ENCODE measurements at places on chromosomes 7 and 10. TPM values are rescaled to one million over a fixed set of nuclear protein-coding genes. Genes with fewer than 3 reads are reported as not detected.
A peak's percentile ranks its signal among the peaks of the same experiment; 100 is the strongest.

Gene C10orf67
- polyA plus RNA-seq = 1.1 TPM

Gene GRID2IP
- 0.06 TPM for polyA plus RNA-seq

Gene PPP1R17
- not detected for polyA plus RNA-seq

Gene ARID5B
- polyA plus RNA-seq = 18.4 TPM

Gene LRRN3
- polyA plus RNA-seq = 2.1 TPM

Gene GPR22
- 0.03 TPM for polyA plus RNA-seq

Gene DYNC1I1
- 0.05 TPM for polyA plus RNA-seq

Gene JAKMIP3
- 0.02 TPM for polyA plus RNA-seq

Gene UTF1
- polyA plus RNA-seq = not detected

Gene ADIRF
- polyA plus RNA-seq = not detected

Gene INTS15
- polyA plus RNA-seq = 39.1 TPM

Gene OPN1SW
- polyA plus RNA-seq = 0.05 TPM

Gene LSM8
- 52.8 TPM for polyA plus RNA-seq

Gene HGF
- polyA plus RNA-seq = 1.5 TPM

GRCh38 chr7:112069879-112070321 is 136.3 kb downstream of the DOCK4 start:
- no peaks in the 10 kb centered on the region for H3K4me1 ChIP-seq
- no peaks in the 10 kb centered on the region for H3K27me3 ChIP-seq
- H3K4me3 ChIP-seq = no peak overlapping the region
- no peaks in the 10 kb centered on the region for H3K36me3 ChIP-seq
- H3K27ac ChIP-seq = no peak overlapping the region

GRCh38 chr7:74037609-74038008 is 9.6 kb downstream of the ELN start:
- no peak for DNase-seq
- H3K36me3 ChIP-seq = no peaks in the 10 kb centered on the region
- H3K4me3 ChIP-seq = no peak overlapping the region
- no peaks in the 10 kb centered on the region for H3K27me3 ChIP-seq

- no peaks in the 10 kb centered on the region for H3K27me3 ChIP-seq
- H3K4me3 ChIP-seq = no peak overlapping the region
- no peak for DNase-seq
- H3K4me1 ChIP-seq = peaks cover 4% of the 10 kb centered on the region
- H3K36me3 ChIP-seq = no peaks in the 10 kb centered on the region
These were observed 40.0 kb upstream of the ANLN start for GRCh38 chr7:36349626-36350025.

GRCh38 chr10:26269754-26270153 is 53.2 kb downstream of the GAD2 start:
- DNase-seq = peak; percentile 33
- no peak overlapping the region for H3K27ac ChIP-seq
- no peak overlapping the region for H3K4me3 ChIP-seq
- H3K4me1 ChIP-seq = no peaks in the 10 kb centered on the region
- H3K36me3 ChIP-seq = no peaks in the 10 kb centered on the region

- DNase-seq = peak; percentile 91
- H3K27ac ChIP-seq = no peak overlapping the region
- no peak overlapping the region for H3K4me3 ChIP-seq
- no peaks in the 10 kb centered on the region for H3K4me1 ChIP-seq
- H3K36me3 ChIP-seq = no peaks in the 10 kb centered on the region
These were observed 23.9 kb upstream of the SEPHS1 start for GRCh38 chr10:13371897-13372470.

GRCh38 chr10:118473305-118473960 is 122.0 kb downstream of the PRLHR start:
- no peaks in the 10 kb centered on the region for H3K27me3 ChIP-seq
- H3K27ac ChIP-seq = no peak overlapping the region
- no peaks in the 10 kb centered on the region for H3K4me1 ChIP-seq
- DNase-seq = no peak

- H3K27ac ChIP-seq = no peak overlapping the region
- H3K27me3 ChIP-seq = no peaks in the 10 kb centered on the region
- H3K36me3 ChIP-seq = peaks cover 33% of the 10 kb centered on the region
- H3K4me3 ChIP-seq = no peak overlapping the region
- no peaks in the 10 kb centered on the region for H3K4me1 ChIP-seq
These were observed 28.8 kb downstream of the WDR86 start for GRCh38 chr7:151381098-151381347.

- no peak overlapping the region for H3K4me3 ChIP-seq
- H3K4me1 ChIP-seq = 0 out of 2 replicates have a peak, but pooled peaks cover 5% of the 10 kb centered on the region
- no peak overlapping the region for H3K27ac ChIP-seq
- DNase-seq = no peak
These were observed 3.1 kb upstream of the PKD1L1 start for GRCh38 chr7:47951374-47951773.

DNA sequence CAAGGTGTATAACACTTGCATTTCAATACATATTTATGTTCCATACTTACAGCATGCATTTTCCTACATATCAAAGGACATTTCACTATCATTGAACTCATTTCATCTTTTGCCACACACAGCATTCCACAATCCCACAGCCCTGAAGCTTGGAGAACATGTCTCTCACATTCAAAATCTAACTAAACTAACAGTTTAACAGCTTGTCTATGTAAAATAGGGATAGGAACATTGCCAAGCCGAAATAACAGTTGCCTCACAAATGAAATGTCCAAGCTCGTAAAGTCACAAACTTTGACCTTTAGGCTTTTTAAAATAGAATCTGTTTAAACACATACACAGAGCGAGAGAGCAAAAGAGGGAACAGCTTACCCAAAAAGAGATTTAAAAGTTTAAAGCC is 65.3 kb downstream of the HGF start:
- H3K4me1 ChIP-seq = peaks cover 4% of the 10 kb centered on the region
- no peak for DNase-seq
- H3K4me3 ChIP-seq = no peak overlapping the region
- no peaks in the 10 kb centered on the region for H3K27me3 ChIP-seq

- H3K4me3 ChIP-seq = no peak overlapping the region
- H3K36me3 ChIP-seq = no peaks in the 10 kb centered on the region
- DNase-seq = no peak
- H3K4me1 ChIP-seq = no peaks in the 10 kb centered on the region
- no peak overlapping the region for H3K27ac ChIP-seq
These were observed 89.0 kb upstream of the CACUL1 start for GRCh38 chr10:118843647-118844265.

GRCh38 chr7:67422601-67423000 is 426.0 kb downstream of the TYW1 start:
- no peaks in the 10 kb centered on the region for H3K36me3 ChIP-seq
- DNase-seq = no peak
- H3K27me3 ChIP-seq = no peaks in the 10 kb centered on the region
- H3K4me1 ChIP-seq = no peaks in the 10 kb centered on the region
- H3K4me3 ChIP-seq = no peak overlapping the region
- H3K27ac ChIP-seq = peak overlapping the region; percentile 81

DNA sequence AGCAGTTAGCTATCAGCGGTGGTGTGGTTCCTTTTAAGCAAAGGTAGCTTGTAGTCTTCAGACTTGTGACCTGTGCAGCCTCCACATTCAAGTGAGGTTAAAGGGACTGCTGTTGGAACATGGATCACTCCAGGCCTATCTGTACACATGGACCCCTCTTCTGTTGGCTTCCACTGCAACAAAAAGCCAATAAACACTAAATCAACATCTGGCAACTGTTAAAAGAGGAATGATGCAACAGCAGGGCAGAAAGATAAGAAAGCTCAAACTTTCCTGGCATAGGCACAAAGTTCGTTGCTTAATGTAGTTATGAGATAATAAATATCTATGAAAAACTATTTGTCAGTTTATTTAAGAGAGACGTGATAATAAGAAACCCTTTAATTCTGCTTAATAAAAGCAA is 4.0 kb upstream of the MINPP1 start:
- no peak overlapping the region for H3K4me3 ChIP-seq
- no peaks in the 10 kb centered on the region for H3K27me3 ChIP-seq
- peak overlapping the region; percentile 34 for H3K27ac ChIP-seq
- no peaks in the 10 kb centered on the region for H3K4me1 ChIP-seq
- DNase-seq = peak; percentile 31

DNA sequence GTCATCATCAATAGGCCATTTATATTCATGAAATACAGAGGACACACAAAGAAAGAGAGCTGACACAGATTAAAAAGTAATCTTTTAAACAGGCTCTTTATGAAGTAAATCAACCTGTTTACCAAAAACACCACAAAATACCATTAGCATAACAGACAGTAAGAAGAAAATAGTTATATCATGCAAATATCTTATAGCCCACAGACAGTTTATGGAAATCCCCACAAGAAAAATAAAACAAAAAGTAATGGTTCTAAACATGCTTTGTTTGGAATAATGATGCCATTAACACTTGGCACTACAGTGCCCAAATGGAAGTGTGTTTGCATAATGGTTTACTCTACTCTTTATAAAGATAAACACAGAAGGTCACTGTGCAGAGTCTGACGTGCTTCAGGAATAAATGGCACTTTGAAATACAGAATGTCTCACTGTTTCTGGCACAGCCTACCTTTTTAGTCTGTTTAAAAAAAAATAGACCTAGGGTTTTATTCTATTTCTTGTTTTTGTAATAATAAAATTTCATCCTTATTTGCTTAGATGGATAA is 30.1 kb downstream of the SEMA3D start:
- no peak for DNase-seq
- no peaks in the 10 kb centered on the region for H3K36me3 ChIP-seq
- H3K27ac ChIP-seq = no peak overlapping the region
- H3K4me1 ChIP-seq = no peaks in the 10 kb centered on the region
- no peak overlapping the region for H3K4me3 ChIP-seq

DNA sequence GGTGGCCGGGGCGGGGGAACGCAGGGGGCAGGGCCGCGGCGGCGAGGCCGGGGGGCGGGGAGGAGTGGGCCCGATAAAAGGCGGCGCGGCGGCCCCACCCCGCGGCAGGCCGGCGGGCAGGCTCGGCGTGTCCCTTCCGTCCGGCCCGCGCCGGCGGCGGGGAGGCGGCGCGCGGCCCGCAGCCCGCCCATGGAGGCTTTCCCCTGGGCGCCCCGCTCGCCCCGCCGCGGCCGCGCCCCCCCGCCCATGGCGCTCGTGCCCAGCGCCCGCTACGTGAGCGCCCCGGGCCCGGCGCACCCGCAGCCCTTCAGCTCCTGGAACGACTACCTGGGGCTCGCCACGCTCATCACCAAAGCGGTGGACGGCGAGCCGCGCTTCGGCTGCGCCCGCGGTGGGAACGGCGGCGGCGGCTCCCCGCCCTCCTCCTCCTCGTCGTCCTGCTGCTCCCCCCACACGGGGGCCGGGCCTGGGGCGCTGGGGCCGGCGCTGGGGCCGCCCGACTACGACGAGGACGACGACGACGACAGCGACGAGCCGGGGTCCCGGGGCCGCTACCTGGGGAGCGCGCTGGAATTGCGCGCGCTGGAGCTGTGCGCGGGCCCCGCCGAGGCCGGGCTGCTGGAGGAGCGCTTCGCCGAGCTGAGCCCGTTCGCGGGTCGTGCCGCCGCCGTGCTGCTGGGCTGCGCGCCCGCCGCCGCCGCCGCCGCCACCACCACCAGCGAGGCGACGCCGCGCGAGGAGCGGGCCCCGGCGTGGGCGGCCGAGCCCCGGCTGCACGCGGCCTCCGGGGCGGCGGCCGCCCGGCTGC is at the start of gene NANOS1:
Gene NANOS1 (plus strand): TSS at position 102 of the 808 bp plus-strand sequence. CDS start 88 bp downstream, at position 190.
- H3K27ac ChIP-seq = peak within 1 kb of the TSS; percentile 73
- peak within 1 kb of the TSS; percentile 64 for H3K4me3 ChIP-seq
- DNase-seq = no peak
- H3K4me1 ChIP-seq = peaks cover 29% of the 10 kb centered on the region
- H3K36me3 ChIP-seq = peaks cover 26% of the 10 kb centered on the region

GRCh38 chr7:148932-149790 is 43.2 kb upstream of the FAM20C start:
- no peaks in the 10 kb centered on the region for H3K27me3 ChIP-seq
- H3K36me3 ChIP-seq = no peaks in the 10 kb centered on the region
- peak overlapping the region; percentile 97 for H3K27ac ChIP-seq
- DNase-seq = peak; percentile 100
- H3K4me3 ChIP-seq = peak overlapping the region; percentile 73

Data from SK-N-SH (cell line).